ENCODE measurements at places on chromosomes 4 and X. TPM values are rescaled to one million over a fixed set of nuclear protein-coding genes. Genes with fewer than 3 reads are reported as not detected.

MAGEA10 gene
- not detected for total RNA-seq

LRP2BP gene
- total RNA-seq = 0.33 TPM

SPANXN3 gene
- total RNA-seq = not detected

F8A1 gene
- total RNA-seq = 30.2 TPM

JAKMIP1 gene
- 5.4 TPM for total RNA-seq

KLHL15 gene
- 7.2 TPM for total RNA-seq

DNA sequence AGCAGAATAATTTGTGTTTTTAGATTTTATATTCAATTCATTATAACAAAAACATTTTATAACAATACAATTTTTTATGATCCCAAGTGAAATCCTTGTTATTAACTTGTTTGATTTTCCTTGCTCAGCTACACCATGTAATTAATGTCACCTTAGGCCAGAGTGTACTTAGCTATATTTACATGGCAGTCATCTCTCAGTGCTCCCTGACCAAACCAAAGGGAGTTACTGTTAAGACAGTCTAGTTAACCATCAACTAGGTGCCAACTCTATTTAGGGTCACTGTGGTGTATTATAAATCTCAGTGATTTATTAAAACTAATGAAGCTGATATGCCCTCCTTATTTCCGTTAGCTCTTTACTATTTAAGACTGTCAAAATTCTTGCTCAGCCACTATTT lies 44.4 kb downstream of the CCDC158 start:
- no peak for DNase-seq
- H3K27ac ChIP-seq = no peak overlapping the region
- H3K4me3 ChIP-seq = no peak overlapping the region
- no peaks in the 10 kb centered on the region for H3K27me3 ChIP-seq
- peaks cover 15% of the 10 kb centered on the region for H3K36me3 ChIP-seq

- peaks cover 19% of the 10 kb centered on the region for H3K4me1 ChIP-seq
- H3K36me3 ChIP-seq = peaks cover 9% of the 10 kb centered on the region
- no peak overlapping the region for H3K4me3 ChIP-seq
- H3K27me3 ChIP-seq = no peaks in the 10 kb centered on the region
These were observed 202.1 kb downstream of the PTTG2 start for GRCh38 chr4:38162240-38162784.

DNA sequence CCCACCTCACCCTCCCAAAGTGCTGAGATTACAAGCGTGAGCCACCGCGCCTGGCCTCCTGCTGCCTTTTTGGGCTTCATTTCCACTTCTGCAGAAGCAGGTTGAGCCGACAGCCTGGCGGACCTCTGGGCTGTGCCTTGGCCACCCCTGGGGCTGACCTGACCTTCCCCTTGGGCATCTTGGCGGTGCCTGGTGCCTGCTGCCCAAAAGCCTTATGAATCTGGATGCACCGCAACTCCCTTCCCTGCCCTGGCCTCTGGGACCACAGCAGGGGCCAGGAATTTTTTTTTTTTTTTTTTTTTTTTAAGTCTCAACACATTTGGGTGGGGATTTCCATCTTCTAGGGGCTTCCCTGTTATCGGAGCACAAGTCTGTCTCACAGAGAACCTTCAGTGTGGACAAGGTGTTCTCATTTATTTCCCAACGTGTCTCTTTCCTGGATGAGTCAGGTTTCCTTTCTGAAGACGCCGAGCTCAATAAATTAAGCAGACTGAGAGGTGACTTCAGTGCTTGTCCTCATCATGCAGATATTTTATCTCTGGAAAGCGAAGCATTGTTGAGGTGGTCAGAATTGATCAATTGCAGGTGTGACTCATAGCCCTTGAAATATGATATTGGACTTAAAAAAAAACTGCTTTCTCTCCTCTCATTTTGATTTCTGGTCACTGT lies 79.7 kb downstream of the SHROOM2 start:
- no peak for DNase-seq
- H3K36me3 ChIP-seq = no peaks in the 10 kb centered on the region
- no peak overlapping the region for H3K27ac ChIP-seq
- no peaks in the 10 kb centered on the region for H3K27me3 ChIP-seq
- H3K4me1 ChIP-seq = peaks cover 28% of the 10 kb centered on the region
- H3K4me3 ChIP-seq = no peak overlapping the region

DNA sequence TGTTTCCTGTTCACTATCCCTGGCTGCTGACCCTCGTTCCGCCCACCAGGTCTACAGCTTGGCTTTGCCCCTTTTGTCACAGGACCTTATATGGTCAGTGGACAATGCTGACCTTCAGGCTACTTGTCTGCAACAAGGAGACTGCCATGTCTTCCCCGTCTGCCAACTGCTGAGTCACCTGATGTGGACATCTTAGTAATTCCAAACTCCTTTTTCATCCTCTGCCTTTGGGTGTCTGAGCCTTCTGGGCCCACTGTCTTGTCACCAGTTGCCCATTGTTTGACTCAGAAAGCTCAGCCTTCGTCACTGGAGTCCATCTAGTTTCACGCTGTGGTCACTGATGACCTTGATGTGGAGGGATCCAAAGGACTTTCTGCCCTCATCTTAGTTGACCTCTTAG lies 30.2 kb downstream of the GPRIN3 start:
- H3K27ac ChIP-seq = no peak overlapping the region
- no peak overlapping the region for H3K4me3 ChIP-seq
- peaks cover 4% of the 10 kb centered on the region for H3K4me1 ChIP-seq
- no peak for DNase-seq
- H3K36me3 ChIP-seq = no peaks in the 10 kb centered on the region
- H3K27me3 ChIP-seq = no peaks in the 10 kb centered on the region
